CD8-positive, alpha-beta T cell (primary cell): ENCODE measurements at places on chromosomes 16 and 17. TPM values are rescaled to one million over a fixed set of nuclear protein-coding genes. Genes with fewer than 3 reads are reported as not detected.

SPATA2L gene
- 28.6 TPM for total RNA-seq

TSEN54 gene
- 123 TPM for total RNA-seq

C16orf89 gene
- not detected for total RNA-seq

EFNB3 gene
- total RNA-seq = not detected

HSD17B2 gene
- total RNA-seq = not detected

CA7 gene
- total RNA-seq = not detected

SMURF2 gene
- 28.1 TPM for total RNA-seq

CACNG3 gene
- total RNA-seq = not detected

CMTM1 gene
- 0.61 TPM for total RNA-seq

TBC1D16 gene
- 2.5 TPM for total RNA-seq

DNAH3 gene
- not detected for total RNA-seq

MAF gene
- total RNA-seq = 24.8 TPM

OR1E2 gene
- total RNA-seq = not detected

KRTAP2-2 gene
- total RNA-seq = not detected

GRCh38 chr16:2835638-2836493 is 5.8 kb downstream of the ZG16B start:
- DNase-seq = no peak

- no peak for DNase-seq
These were observed 17.2 kb upstream of the PRM1 start for GRCh38 chr16:11298143-11298900.

GRCh38 chr17:58277107-58277801 is 3.5 kb downstream of the MPO start:
- peak; percentile 49 for DNase-seq

- DNase-seq = no peak
These were observed 18.1 kb upstream of the DNAH17 start for GRCh38 chr17:78595135-78595810.

GRCh38 chr17:13741744-13742143 is 140.0 kb upstream of the HS3ST3A1 start:
- DNase-seq = no peak

- no peak for DNase-seq
These were observed 1.1 kb downstream of the RUNDC3A start for GRCh38 chr17:44309472-44309871.

- DNase-seq = no peak
These were observed 44.9 kb downstream of the SSH2 start for GRCh38 chr17:29885031-29885640.

DNA sequence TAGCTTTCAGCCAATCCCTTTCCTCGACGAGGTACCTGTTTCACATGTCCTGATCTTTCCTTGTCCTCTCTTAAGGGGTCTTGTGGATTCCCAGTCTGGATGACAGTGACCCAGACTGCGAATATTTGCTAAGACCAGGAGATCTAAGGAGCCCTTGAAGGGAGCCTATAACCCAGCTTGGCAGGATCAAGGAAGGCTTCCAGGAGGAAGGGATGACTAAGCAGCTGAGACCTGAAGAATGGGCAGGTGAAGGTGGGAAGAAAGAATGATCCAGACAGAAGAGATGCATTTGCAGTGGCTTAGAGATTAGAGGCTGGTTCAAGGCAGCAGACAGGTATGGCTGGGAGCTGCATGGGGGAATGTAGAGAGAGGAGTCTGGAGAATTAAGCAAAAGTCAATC is 1.9 kb upstream of the PDK2 start:
- DNase-seq = no peak

GRCh38 chr17:50003911-50004310 is 8.9 kb upstream of the DLX3 start:
- no peak for DNase-seq

GRCh38 chr17:43671031-43671692 is 9.4 kb upstream of the MEOX1 start:
- DNase-seq = no peak

DNA sequence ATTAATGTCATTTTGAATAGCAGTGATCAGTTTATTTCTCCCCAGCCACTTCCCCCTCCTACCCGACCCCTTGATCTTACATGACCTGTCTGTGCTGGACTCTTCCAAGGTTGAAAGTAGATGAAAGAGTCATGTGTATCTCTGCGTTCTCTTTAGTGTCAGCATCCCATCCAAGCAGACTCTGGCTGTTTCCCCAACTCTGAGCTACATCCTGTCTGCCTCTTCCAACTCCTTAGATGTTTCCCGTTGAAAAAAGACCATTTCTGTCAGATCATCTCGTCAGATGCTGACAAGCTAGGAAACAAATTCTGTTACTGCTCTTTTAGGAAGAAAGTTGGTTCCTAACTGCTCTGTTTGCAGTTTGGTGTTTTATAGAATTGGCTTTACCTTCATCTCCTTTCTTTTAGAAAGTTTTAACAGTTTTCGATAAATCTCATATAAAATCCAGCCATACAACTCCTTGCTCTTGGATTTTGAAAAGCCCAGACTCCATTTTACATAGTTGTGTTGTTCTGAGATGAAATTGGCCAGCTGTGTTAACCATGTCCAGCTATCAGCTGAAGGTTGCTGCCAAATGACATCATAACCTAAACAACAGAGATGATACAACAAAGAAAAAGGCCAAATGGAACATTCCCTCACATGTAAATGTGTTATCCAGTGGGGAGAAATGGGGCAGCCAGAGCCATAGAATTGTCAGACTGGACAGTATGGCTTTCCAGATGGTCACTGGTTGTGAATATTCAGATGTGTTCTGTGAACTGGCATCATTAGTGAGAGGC is 43.5 kb downstream of the CYB561 start:
- no peak for DNase-seq

GRCh38 chr17:17933775-17934174 is 38.4 kb downstream of the TOM1L2 start:
- DNase-seq = no peak

- DNase-seq = no peak
These were observed at the start of gene CHST4 for GRCh38 chr16:71526111-71526631. Gene CHST4 (plus strand): TSS chr16:71526426. CDS start chr16:71536678, 10,252 bp downstream.

GRCh38 chr16:4232541-4233386 is 9.1 kb downstream of the SRL start:
- no peak for DNase-seq

DNA sequence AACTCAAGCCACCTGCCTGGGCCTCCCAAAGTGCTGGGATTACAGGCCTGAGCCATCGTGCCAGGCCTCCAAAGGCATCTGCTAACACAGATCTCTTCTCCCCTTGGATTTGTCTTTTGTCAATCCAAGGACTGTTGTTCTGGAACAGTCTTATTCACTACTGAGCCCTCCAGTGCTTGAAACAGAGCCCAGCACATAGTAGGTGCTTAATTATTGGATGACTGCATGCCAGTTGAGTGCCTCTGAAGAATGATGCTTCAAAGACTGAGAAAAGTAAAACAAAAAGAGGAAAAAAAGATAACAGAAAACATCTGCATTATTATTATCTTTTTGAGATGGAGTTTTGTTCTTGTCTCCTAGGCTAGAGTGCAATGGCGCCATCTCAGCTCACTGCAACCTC is 1.7 kb upstream of the CRISPLD2 start:
- DNase-seq = no peak

DNA sequence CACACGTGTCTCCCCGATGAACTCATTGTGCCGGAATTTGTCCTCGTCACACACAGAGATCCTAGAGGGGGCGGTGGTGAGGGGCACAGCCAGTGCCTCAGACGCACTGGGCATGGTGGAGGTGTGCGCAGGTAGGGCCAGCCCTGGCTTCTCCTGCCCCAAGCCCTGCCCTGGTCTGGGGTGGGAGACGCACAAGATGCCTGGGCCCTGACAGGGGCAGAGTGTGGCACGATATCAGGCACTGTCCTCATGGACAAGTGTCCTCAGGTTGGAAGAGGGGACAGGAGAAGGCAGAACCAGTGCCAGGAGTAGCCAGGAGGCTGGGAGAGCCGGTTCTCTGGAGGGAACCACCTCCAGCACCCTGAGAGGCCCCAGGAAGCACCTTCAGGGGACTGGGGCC is 20.0 kb downstream of the DOC2B start:
- no peak for DNase-seq

DNA sequence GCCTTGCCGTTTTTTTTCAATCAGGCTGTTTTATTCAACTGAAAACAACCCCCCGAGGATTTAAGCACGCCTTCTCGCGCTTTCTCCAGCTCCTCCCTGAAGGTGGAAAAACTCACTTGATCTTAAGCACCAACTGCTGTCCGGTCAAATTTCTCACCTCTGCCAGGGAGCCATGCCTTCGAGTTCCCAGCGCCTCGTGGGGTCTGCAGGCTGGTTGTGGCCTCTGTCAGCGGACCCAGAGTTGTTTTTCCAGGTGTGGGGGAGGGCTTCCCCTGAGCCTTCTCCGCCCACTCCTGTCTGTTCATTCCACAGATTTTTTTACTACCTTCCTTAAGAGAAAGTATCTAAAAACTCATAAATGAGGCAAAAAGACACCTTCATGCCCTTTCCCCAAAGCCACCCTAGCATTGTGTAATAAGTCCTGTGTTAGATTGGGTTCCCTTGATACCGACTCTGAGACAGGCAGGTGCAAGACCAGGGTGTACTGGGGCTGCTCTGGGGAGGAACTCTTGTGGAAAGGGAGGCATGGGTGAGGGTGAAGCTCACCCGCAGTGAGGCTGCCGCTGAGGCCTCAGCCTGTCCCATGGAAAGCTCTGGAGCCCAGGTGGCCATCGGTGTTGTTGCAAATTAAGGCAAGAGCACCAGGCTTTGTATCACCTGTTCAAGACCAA is 101.6 kb downstream of the AXIN2 start:
- DNase-seq = no peak

- DNase-seq = peak; percentile 67
These were observed 351.2 kb downstream of the SEC14L1 start for GRCh38 chr17:77491921-77492445.

- peak; percentile 40 for DNase-seq
These were observed 60.1 kb upstream of the MED9 start for GRCh38 chr17:17416400-17417360.

- DNase-seq = no peak
These were observed 159.7 kb upstream of the SHISA6 start for GRCh38 chr17:11081342-11081741.

- DNase-seq = no peak
These were observed 42.9 kb downstream of the LITAF start for GRCh38 chr16:11543661-11544393.

DNA sequence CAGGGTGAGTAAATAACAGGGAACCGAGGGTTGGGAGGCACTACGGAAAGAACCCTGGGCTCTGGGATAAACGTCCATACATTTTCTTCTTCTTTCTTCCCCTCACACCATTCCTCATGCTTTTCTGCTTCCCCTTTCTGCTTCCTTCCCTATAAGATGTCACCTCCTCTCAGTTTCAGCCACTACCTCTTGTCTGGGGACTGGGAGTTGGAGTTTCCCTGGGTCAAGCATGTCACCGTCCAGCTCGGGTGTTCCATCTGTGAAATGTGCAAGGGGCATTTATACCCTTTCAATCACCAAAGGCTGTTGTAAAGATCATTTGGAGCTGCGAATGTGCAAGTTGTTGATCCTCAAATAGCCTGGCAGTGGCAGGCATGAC is 17.5 kb upstream of the CCL22 start:
- DNase-seq = no peak
